Hematopoietic multipotent progenitor cell (in vitro differentiated cells): ENCODE measurements at places on chromosomes 2 and 18. TPM values are rescaled to one million over a fixed set of nuclear protein-coding genes. Genes with fewer than 3 reads are reported as not detected.

DNA sequence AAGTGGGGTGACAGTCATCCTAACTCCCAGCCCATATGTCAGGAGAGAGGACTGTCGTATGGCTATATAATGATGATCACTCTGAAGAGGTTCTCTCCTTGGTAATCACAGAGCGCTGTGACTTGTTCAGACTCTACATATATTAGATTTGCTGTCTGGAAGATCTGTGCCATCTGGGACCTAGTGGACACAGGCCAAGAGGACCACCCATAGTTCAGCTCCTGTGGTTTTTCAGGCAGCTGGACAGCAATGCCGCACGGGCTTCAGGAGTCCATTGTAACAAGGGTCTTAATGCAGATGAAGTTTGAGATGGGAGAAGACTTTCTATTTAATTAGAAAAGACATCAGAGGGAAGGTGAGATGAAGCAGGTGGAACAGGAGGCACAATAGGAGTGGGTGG, 40.1 kb upstream of the EPHA4 start:
- no peak for DNase-seq

- DNase-seq = no peak
Measured at GRCh38 chr2:60405271-60405919, 148.1 kb downstream of the BCL11A start.

- peak; percentile 28 for DNase-seq
Measured at GRCh38 chr2:64101141-64101591, 43.1 kb downstream of the PELI1 start.

DNA sequence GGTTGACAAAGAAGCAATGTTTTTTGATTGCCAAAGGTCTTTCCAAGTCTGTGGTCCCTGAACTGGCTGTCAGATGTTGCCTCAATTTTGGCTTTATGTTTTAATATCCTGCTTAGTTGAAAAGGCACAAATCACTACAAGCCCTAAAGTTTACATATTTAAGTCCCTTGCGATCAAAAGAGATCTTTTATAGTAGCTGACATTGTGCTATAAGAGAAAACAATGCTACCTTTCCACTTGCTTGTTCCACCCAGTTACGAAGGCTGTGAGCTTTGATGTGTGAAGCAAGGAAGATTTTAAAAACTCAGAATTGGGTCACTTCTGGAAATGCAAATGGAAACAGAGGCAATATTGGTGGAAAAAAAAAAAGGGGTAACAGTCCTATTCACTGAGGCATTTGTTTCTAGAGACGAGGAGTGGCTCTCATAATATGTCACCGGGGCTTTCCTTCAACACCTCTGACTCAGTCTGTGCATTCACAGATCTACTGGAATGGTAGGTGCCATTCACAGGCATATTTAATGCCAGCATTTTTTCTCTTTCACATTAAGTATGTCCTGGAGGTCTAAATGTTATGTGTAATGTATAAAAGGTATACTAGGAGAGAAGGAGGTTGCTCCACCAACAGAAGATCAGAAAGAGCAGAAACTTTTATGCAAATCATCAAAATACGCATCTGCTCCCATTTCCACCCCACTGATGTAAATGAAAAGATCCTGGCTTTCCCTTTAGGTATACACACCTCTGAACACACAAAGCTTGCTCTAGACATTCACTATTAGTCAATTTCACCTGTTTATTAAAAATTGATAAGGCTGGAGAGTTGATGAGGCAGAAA, 91.8 kb downstream of the TGIF1 start:
- DNase-seq = no peak

SPC25 gene
- 0.27 TPM for total RNA-seq

DNA sequence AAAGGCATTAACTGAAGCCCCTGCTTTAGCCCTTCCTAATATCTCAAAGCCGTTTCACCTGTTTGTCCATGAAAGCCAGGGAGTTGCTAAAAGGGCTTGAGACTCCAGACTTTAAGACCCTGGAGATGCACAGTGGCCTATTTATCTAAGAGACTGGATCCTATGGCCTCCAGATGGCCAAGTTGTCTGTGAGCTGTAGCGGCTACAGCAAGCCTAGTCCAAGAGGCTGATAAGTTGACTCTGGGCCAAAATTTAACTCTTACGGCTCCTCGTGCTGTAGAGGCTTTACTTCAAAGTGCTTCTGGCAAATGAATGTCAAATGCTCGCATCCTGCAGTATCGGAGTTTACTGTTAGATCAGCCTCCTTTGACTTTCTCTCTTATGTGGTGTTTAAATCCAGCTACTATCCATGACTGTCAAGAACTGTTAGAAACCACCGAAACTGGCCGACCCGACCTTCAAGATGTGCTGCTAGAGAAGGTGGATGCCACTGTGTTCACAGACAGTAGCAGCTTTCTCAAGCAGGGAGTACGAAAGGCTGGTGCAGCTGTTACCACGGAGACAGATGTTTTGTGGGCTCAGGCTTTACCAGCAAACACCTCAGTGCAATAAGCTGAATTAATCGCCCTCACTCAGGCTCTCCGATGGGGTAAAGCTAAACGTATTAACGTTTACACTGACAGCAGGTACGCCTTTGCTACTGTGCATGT, 336.7 kb upstream of the CNTNAP5 start:
- no peak for DNase-seq

DNA sequence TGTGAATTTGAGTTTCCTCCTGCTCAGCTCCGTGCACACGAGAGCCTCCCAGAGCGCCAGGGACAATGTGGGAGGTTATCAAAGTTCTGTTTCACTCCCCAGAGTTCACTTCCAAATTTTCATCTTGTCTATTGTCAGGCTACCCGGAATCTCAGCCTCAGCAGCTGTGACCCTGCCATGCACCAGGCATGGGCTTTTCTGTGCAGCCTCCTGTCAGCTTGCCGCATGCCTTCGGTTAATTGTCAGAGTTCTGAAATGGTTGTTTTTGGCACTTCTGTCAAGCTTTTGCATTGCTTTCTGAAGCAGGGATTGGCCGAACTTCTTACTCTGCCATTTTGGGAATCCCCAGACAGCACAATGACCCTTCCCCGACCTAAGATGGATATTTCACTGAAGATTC, 60.4 kb downstream of the SH3YL1 start:
- no peak for DNase-seq

DNA sequence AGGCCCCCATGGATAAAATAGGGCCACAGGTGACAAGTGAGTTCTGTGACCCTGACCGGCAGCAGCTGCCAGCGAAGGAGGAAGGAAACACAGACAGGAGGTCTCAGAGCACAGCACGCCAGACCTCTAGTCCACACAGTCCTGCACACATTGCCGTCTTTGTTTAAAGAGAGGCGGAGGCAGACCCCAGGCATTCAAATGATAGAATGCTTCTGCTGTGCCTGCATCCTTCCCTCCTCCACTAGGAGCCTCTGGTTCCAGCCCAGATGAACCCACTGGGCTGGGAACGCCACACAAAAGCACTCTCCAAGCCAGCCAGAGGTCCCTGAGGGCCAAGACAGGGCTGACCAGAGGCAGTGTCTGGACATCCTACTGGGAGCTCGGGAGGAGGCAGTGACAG, 118.7 kb downstream of the KLHL29 start:
- DNase-seq = no peak

- DNase-seq = no peak
Measured at GRCh38 chr2:238107525-238108422, 7.6 kb downstream of the ESPNL start.

GRCh38 chr2:100380681-100381080, 36.8 kb downstream of the CHST10 start:
- no peak for DNase-seq

- DNase-seq = no peak
Measured at GRCh38 chr2:105836840-105837692, 92.4 kb downstream of the NCK2 start.

EVA1A gene
- total RNA-seq = not detected

MDH1B gene
- total RNA-seq = 1.3 TPM

STK36 gene
- total RNA-seq = 18.0 TPM

GALNT5 gene
- total RNA-seq = 0.27 TPM

GRCh38 chr2:108220942-108221541, 18.7 kb upstream of the SULT1C3 start:
- DNase-seq = no peak

DNA sequence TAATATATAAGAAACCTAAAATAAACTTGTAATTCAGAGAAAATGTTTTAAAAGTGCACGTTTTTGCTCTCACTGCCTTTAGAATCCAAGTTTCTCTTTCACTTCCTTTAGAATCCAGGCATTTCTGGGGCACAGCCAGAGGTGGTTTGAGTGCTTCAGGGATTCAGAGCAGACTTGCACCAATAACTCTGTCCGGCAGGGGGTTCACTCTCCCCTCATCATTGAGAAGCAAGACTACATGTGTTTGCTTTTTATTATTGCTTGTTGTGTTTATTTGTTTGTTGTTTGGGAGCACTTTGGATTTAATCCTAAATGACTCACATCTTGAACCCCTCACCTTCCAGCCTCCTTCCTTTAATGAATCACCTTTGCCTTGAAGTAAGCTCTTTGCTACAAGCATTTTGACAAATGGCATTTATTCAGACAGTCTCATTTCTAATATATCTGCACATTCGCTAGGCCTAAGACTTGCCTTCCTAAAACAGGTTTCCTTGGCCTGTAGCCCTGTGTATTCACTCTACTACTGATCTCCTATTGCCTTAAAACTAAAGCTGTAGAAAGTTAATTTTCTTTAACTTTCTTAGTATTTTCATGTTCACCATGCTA, 233.5 kb upstream of the ATP5MC3 start:
- DNase-seq = peak; percentile 39

EFHD1 gene
- total RNA-seq = not detected

DNA sequence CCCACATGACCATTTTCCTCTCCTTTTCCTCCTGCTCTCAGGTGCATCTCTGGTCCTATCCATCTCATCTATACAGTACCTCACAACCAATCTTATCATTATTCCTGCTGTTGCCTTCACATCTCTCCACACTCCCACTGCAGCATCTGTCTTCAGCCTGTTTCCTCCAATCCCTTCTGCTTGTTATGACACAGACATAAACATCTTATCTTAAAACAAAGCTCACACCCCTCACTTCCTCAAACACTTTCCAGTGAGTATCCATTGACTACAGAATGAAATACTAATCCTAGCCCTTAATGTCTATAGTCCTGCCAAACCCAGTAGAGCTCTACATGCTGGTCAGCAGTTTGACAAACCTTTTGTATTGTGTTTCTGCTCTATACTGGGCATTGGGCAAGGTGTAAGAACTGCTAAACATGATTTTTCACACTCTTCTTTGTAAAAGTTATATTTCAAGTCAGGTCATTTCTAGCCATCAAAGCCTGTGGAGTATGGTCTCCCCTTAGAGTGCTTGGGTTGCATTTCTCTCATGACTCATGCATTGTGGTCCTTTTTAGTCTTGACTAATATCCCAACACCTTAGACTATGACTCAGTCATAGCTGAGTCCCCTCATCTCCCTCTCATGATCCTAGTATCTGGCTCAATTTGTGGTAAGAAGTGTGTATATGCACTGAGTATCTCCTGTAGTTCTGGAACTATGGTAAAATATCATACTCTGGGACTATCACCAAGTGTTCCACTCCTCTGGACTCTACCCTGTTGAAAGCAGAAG, 187.0 kb downstream of the CYRIA start:
- DNase-seq = peak; percentile 71

- DNase-seq = no peak
Measured at GRCh38 chr18:55875371-55875901, 287.4 kb upstream of the TCF4 start.

LDLRAD4 gene
- 63.3 TPM for total RNA-seq

GRCh38 chr18:41396861-41397260, 558.2 kb upstream of the PIK3C3 start:
- DNase-seq = no peak

HRH4 gene
- 0.54 TPM for total RNA-seq

DNA sequence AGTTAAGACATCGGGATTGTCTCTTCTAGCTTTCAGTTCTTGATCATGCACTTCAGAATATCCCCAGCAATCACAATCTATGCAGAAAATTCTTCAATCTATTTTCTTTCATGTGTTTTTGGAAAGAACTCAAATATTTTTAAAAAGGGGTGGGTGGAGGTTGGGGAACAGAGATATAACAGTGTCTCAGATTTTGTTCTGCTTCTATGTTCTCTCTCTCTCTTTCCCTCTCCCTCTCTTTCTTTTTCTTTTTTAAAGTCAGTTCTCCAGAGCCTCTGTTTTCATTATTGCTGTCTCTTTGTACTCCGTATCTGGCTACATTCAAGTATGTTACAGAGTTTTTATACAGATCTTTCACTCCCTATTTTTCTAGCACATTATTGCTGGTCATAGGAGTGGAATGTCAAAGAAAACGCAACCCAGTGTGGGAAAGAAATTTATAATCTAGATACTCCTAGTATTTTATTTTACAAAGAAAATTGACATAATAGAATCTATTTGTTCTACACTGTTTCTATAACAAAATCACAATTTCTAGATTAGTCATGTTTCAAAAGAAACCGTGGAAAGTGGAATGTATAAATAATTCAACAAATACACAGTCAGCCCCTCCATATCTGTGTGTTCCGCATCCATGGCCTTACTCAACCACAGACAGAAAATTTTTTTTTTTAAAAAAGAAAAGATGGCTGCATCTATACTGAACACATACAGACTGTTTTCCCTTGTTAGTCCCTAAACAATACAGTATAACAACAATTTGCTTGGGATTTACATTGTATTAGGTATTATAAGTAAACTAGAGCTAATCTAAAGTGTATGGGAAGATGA, 11.2 kb upstream of the NEMP2 start:
- no peak for DNase-seq

- peak; percentile 44 for DNase-seq
Measured at GRCh38 chr2:172693037-172693436, 42.6 kb upstream of the RAPGEF4 start.

SEMA4F gene
- total RNA-seq = 4.8 TPM

DNA sequence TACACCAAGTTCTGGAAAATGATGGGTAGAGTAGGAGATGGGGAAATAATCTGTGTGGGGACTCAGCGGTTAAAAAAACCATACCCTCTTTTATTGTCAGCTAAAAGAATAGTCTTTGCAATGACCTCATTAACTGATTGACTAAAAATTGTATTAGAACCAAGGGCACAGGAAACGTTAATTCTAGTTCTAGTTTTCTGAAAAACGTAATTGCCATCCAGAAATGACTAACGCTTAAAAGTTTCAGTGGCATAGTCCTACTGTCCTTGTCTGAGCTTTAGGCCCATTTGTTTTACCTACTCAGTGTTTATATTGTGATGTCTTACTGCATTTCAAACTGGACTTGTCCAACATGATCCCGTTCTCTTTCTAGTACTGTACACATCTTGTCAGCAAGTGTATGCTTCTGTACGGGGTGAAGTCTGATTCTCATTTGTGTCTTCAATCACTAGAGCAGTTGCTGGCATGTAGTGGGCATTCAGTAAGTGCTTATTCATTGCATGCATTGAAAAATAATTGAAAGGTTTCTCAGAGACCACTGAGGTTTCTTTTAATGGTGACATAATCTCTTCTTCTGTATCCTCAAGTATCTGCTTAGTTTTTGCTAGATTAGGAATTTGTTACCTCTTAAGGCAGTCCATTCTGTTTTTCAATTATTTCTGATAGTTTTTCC, 81.5 kb downstream of the ZNF407 start:
- DNase-seq = no peak

GRCh38 chr2:131033786-131034121, 59.5 kb downstream of the FAM168B start:
- no peak for DNase-seq
